ENCODE measurements at places on chromosomes 6 and 20. TPM values are rescaled to one million over a fixed set of nuclear protein-coding genes. Genes with fewer than 3 reads are reported as not detected.
A peak's percentile ranks its signal among the peaks of the same experiment; 100 is the strongest.

GRCh38 chr20:62533591-62534495, 58.0 kb upstream of the GATA5 start:
- H3K4me1 ChIP-seq: no peaks in the 10 kb centered on the region
- no peaks in the 10 kb centered on the region for H3K27me3 ChIP-seq
- H3K27ac ChIP-seq: no peak overlapping the region
- DNase-seq: no peak
- no peak overlapping the region for H3K4me3 ChIP-seq

- peaks cover 25% of the 10 kb centered on the region for H3K36me3 ChIP-seq
- no peak for DNase-seq
- H3K4me3 ChIP-seq: no peak overlapping the region
- H3K4me1 ChIP-seq: peaks cover 9% of the 10 kb centered on the region
- H3K27me3 ChIP-seq: no peaks in the 10 kb centered on the region
These were observed 129.1 kb downstream of the SASH1 start for GRCh38 chr6:148471624-148472159.

- no peak overlapping the region for H3K4me3 ChIP-seq
- DNase-seq: no peak
- no peaks in the 10 kb centered on the region for H3K27me3 ChIP-seq
- H3K27ac ChIP-seq: no peak overlapping the region
- peaks cover 3% of the 10 kb centered on the region for H3K4me1 ChIP-seq
These were observed 38.9 kb upstream of the TNFAIP3 start for GRCh38 chr6:137827977-137828810.

The PSMB8 gene
- total RNA-seq: 80.5 TPM

- no peak for DNase-seq
- H3K27ac ChIP-seq: no peak overlapping the region
- no peaks in the 10 kb centered on the region for H3K27me3 ChIP-seq
- H3K36me3 ChIP-seq: no peaks in the 10 kb centered on the region
These were observed 48.4 kb downstream of the ZFAND3 start for GRCh38 chr6:37867756-37868446.

- no peaks in the 10 kb centered on the region for H3K36me3 ChIP-seq
- H3K4me1 ChIP-seq: peaks cover 15% of the 10 kb centered on the region
- no peaks in the 10 kb centered on the region for H3K27me3 ChIP-seq
These were observed 16.1 kb upstream of the CDKN1A start for GRCh38 chr6:36662380-36662779.

GRCh38 chr20:26214991-26215390, 518.3 kb upstream of the ZNF337 start:
- H3K36me3 ChIP-seq: no peaks in the 10 kb centered on the region
- no peak for DNase-seq
- no peaks in the 10 kb centered on the region for H3K4me1 ChIP-seq
- no peak overlapping the region for H3K4me3 ChIP-seq
- H3K27me3 ChIP-seq: no peaks in the 10 kb centered on the region

The CFB gene
- total RNA-seq: 199 TPM

The SUMO4 gene
- 8.4 TPM for total RNA-seq

- H3K4me3 ChIP-seq: no peak overlapping the region
- no peak overlapping the region for H3K27ac ChIP-seq
- H3K4me1 ChIP-seq: no peaks in the 10 kb centered on the region
- H3K27me3 ChIP-seq: no peaks in the 10 kb centered on the region
- no peak for DNase-seq
- H3K36me3 ChIP-seq: no peaks in the 10 kb centered on the region
These were observed 194.3 kb upstream of the MARCKS start for GRCh38 chr6:113662688-113663333.

The RBM24 gene
- 0.26 TPM for total RNA-seq

DNA sequence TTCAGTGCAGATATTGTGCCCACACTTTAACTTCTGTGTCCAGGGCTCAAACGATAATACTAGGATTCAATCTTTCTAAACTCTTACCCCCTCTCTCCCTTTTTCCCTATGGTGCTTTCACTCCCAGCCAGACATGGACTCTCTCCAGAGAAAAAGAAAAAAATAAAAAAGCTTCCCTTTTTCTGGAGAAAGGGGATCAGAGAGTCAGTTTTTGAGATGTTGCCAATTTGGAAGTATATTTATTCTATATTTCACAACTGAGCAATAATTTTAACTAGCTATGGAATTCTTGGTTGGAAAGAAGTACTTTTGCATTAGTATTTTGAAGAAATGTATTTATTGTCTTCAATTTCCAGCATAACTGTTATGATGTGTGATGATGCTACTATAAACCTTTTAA, 72.2 kb upstream of the ZFP64 start:
- DNase-seq: no peak
- no peaks in the 10 kb centered on the region for H3K27me3 ChIP-seq
- H3K27ac ChIP-seq: no peak overlapping the region
- H3K4me3 ChIP-seq: no peak overlapping the region
- H3K4me1 ChIP-seq: no peaks in the 10 kb centered on the region

DNA sequence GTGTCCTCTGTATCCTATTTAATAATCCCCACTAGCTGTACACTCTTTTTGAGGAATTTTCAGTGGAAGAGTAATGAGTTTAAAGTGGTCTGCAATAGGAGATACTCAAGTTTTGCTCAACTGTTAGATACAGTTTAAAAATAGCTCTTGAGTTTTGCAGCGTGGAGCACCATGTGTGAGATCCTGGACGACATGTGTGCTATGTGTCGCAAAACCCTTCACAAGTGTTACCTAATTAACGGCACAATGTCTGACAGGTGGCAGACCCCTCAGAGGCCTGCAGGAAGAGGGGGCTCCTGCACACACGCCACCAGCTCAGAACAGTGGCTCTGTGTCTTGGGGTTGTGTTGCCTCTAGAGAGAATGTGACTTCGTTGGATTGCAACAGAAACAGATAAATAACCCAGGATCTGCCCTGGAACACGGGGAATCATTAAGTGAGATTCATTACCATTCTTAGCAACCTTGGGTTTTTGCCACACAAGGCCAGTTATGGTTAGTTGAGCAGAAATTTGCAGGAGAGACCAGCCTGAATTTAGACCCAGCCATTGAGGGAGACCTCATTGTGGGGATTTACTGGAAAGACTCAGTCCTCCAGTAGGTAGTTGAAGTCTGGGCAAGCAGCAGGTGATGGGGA, 73.8 kb downstream of the SASH1 start:
- DNase-seq: no peak
- no peak overlapping the region for H3K4me3 ChIP-seq
- H3K27me3 ChIP-seq: no peaks in the 10 kb centered on the region
- H3K4me1 ChIP-seq: peaks cover 36% of the 10 kb centered on the region

- no peaks in the 10 kb centered on the region for H3K4me1 ChIP-seq
- H3K27me3 ChIP-seq: no peaks in the 10 kb centered on the region
- H3K4me3 ChIP-seq: no peak overlapping the region
- H3K36me3 ChIP-seq: no peaks in the 10 kb centered on the region
- no peak for DNase-seq
- no peak overlapping the region for H3K27ac ChIP-seq
These were observed 113.4 kb downstream of the B3GAT2 start for GRCh38 chr6:70843328-70843918.

DNA sequence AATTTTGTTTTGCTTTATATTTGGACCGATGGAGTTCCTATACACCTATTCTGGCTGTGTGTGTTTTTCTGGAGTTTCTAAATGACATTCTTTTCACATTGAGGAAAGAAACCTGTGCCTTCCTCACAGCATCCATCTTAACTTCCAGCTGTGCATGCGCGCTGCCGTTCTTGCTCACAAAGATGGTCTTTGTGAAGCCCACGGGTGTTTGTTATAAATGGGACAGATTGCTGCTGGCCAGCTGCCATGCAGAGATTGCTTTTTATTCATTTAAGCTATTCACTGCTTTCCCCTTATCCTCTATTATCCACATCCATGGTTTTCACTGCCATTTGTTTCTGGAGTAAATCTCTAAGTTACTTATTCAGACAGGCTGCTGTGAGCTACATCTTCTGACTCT, 54.2 kb downstream of the SYNDIG1 start:
- no peaks in the 10 kb centered on the region for H3K4me1 ChIP-seq
- no peaks in the 10 kb centered on the region for H3K36me3 ChIP-seq
- no peaks in the 10 kb centered on the region for H3K27me3 ChIP-seq
- H3K27ac ChIP-seq: no peak overlapping the region
- no peak for DNase-seq

- H3K27ac ChIP-seq: no peak overlapping the region
- no peaks in the 10 kb centered on the region for H3K27me3 ChIP-seq
- no peaks in the 10 kb centered on the region for H3K4me1 ChIP-seq
- DNase-seq: no peak
- H3K36me3 ChIP-seq: no peaks in the 10 kb centered on the region
- no peak overlapping the region for H3K4me3 ChIP-seq
These were observed 795.9 kb downstream of the MAFB start for GRCh38 chr20:39893003-39893685.

The SLPI gene
- 1,957 TPM for total RNA-seq

The TRIM15 gene
- not detected for total RNA-seq

- peak overlapping the region; percentile 98 for H3K4me3 ChIP-seq
- H3K27ac ChIP-seq: peak overlapping the region; percentile 98
- H3K27me3 ChIP-seq: no peaks in the 10 kb centered on the region
- peaks cover 62% of the 10 kb centered on the region for H3K4me1 ChIP-seq
These were observed 1.1 kb downstream of the RNASET2 start for GRCh38 chr6:166955121-166955864.

The GNAS gene
- total RNA-seq: 910 TPM

GRCh38 chr20:34175879-34176278, 63.8 kb upstream of the EIF2S2 start:
- H3K36me3 ChIP-seq: no peaks in the 10 kb centered on the region
- H3K4me1 ChIP-seq: no peaks in the 10 kb centered on the region
- no peak overlapping the region for H3K27ac ChIP-seq

GRCh38 chr20:54658525-54658924, 183.1 kb downstream of the DOK5 start:
- H3K4me1 ChIP-seq: no peaks in the 10 kb centered on the region
- no peaks in the 10 kb centered on the region for H3K36me3 ChIP-seq
- H3K4me3 ChIP-seq: no peak overlapping the region
- DNase-seq: no peak
- no peaks in the 10 kb centered on the region for H3K27me3 ChIP-seq
- no peak overlapping the region for H3K27ac ChIP-seq

DNA sequence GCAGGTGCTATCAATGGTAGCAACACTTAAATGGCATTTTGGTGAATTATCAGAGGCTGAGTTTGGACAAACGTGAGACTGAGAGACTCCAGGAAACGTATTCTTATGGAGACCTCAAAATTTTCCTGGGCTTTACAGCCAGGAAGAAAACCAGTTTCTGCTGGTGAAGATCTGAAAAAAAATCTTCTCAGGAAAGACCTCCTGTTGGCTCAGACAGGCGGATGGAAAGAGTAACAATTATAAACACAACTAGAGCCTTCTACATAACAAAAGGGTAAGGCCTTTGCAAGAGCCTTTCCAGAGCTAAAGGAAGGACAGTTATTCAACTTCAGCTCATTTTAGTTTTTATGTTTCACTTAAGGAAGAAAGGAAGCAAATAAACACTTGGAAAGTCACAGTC, 274.4 kb downstream of the THBS2 start:
- H3K36me3 ChIP-seq: no peaks in the 10 kb centered on the region
- H3K4me1 ChIP-seq: no peaks in the 10 kb centered on the region
- H3K27ac ChIP-seq: no peak overlapping the region

GRCh38 chr6:125205931-125206330, 52.4 kb downstream of the TPD52L1 start:
- H3K27me3 ChIP-seq: no peaks in the 10 kb centered on the region
- DNase-seq: no peak
- no peak overlapping the region for H3K27ac ChIP-seq
- no peaks in the 10 kb centered on the region for H3K36me3 ChIP-seq
- no peak overlapping the region for H3K4me3 ChIP-seq
- H3K4me1 ChIP-seq: peaks cover 11% of the 10 kb centered on the region

All from upper lobe of left lung (tissue), 6 donors.